ENCODE measurements at places on chromosomes 1 and 21. TPM values are rescaled to one million over a fixed set of nuclear protein-coding genes. Genes with fewer than 3 reads are reported as not detected.

The CLCA1 gene
- not detected for total RNA-seq

- DNase-seq = no peak
- H3K27me3 ChIP-seq = no peaks in the 10 kb centered on the region
- no peak overlapping the region for H3K27ac ChIP-seq
Measured at GRCh38 chr1:68136187-68136586, 85.8 kb upstream of the DIRAS3 start.

DNA sequence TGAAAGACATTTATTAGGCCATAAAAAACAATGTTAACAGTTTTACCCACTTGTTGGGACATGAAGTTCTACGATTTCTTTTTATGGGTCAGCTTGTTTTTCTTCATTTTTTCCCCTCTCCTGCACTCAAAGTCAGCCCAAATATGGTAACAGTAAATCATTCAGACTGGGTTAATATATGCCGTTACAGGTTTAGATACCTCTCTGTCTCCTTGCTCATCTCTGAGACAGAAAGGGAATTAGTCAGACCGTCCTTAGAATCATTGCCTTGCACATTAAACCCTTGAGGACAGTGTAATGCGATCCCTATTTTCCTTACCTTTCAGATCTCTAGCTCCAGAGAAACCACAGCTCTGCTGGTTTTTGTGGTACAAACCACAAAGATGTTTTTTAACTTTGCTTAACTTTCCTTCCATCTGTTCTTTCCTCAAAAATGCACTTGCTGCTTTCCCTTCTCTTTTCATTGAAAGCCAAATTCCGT lies 613.3 kb downstream of the PLPP3 start:
- no peak overlapping the region for H3K27ac ChIP-seq
- DNase-seq = no peak
- H3K4me3 ChIP-seq = no peak overlapping the region
- no peaks in the 10 kb centered on the region for H3K27me3 ChIP-seq
- H3K4me1 ChIP-seq = 0 out of 2 replicates have a peak, but pooled peaks cover 9% of the 10 kb centered on the region

DNA sequence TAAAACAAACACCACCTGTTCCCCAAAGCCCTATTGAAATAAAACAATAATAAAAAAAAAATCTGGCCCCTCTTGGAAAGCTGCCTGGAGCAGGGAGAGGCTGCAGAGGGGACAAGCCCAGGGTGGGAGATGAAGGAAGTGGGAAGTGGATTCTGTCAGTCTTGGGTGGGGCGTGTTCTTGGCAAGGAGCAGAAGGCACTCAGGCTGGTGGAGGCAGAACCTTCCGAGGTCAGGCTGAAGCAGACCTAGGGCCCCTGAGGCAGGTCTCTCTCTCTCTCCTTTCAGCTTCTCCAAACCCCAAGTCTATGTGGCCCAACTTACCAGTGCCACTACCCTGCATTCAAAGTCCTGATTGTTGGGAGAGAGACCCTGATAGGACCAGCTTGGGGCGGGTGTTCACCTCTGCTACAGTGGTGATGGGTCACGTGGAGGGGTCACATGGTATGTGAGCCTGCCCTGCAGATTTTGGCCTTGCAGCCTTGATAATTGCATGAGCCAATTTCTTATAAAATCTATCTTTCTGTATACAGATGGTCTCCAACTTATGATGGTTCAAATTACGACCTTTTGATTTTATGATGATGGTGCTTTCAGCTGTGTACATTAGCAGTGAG lies 145.4 kb upstream of the C1orf174 start:
- H3K27me3 ChIP-seq = peaks cover 85% of the 10 kb centered on the region
- no peaks in the 10 kb centered on the region for H3K4me1 ChIP-seq
- H3K4me3 ChIP-seq = no peak overlapping the region
- DNase-seq = no peak

The IL12RB2 gene
- total RNA-seq = not detected

DNA sequence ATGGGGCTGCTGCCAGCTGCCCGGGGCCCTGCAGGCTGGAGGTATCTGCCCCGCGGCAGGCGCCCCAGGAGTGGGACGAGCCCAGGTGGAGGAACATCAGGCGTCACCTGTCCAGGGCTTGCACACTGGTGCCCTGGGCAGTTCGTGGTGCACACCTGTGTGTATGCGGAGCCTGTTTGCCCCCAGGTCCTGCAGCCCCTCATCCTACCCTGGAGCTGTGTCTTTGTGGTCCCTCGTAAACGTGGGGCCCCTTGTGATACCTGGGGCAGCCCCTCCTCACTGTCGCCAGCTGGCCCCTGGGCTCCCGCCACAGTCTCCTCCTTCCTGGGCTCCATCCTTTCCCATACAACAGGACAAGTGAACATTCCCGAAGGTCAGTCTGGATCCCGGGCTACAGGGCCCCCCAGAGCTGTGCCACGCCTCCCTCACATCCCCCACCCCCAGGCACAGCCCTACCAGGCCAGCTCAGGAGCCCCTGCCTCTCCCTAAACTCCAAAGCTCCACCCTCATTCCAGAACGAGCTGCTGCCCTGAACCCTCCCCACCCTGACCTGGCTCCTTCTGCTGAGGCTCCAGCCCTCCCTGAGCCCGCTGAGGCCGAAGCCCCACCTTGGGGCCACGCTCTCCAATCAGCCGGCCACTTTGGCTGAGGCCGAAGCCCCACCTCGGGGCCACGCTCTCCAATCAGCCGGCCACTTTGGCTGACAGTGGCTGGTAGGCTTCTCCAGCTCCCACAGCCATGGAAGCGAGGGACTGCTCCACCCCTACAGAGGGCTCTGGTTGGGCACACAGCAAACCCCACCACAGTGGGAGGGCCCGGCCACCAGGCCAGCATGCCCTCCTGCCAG lies 42.6 kb downstream of the UBE2G2 start:
- H3K27ac ChIP-seq = no peak overlapping the region
- no peaks in the 10 kb centered on the region for H3K36me3 ChIP-seq
- H3K4me1 ChIP-seq = no peaks in the 10 kb centered on the region
- DNase-seq = no peak

DNA sequence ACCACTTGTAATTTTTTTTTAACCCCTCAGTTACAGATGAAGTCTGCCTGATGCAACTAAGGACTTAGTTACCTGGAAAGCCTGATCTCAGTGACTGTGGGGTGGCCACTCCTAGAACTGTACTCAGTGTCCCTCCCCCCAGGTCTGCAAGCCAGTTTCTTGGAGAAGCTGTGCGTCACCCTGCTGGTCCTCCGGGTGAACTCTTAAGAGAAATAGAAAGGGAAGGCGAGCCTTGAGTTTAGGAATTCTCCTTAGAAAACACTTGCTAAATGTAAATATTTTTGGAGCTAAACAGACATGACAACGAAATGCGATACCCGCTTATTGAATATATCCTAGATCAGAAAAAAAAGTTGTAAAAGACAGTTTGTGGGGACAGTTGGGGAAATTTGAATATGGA lies 730 bp downstream of the SLC16A4 start:
- no peak for DNase-seq
- H3K27ac ChIP-seq = no peak overlapping the region
- H3K4me3 ChIP-seq = no peak overlapping the region
- no peaks in the 10 kb centered on the region for H3K27me3 ChIP-seq
- H3K4me1 ChIP-seq = peaks cover 23% of the 10 kb centered on the region

The DHDDS gene
- 35.4 TPM for total RNA-seq

- H3K4me3 ChIP-seq = no peak within 1 kb of the TSS
- no peak within 1 kb of the TSS for H3K27ac ChIP-seq
- H3K36me3 ChIP-seq = no peaks in the 10 kb centered on the region
- H3K27me3 ChIP-seq = peaks cover 9% of the 10 kb centered on the region
- no peak for DNase-seq
Measured at GRCh38 chr1:12745992-12746323, at the start of gene CFAP107. TSS of gene CFAP107 (plus strand) at chr1:12746200. CDS start at chr1:12746431, 231 bp downstream.

- H3K27me3 ChIP-seq = no peaks in the 10 kb centered on the region
- H3K27ac ChIP-seq = no peak overlapping the region
- peaks cover 50% of the 10 kb centered on the region for H3K4me1 ChIP-seq
- DNase-seq = no peak
- peak overlapping the region; percentile 43 for H3K4me3 ChIP-seq
Measured at GRCh38 chr1:1232796-1233566, 944 bp downstream of the B3GALT6 start.

GRCh38 chr1:214632091-214632490 lies 29.1 kb downstream of the CENPF start:
- H3K27ac ChIP-seq = no peak overlapping the region
- no peaks in the 10 kb centered on the region for H3K4me1 ChIP-seq
- H3K4me3 ChIP-seq = no peak overlapping the region
- peaks cover 20% of the 10 kb centered on the region for H3K36me3 ChIP-seq

The GPR52 gene
- 0.55 TPM for total RNA-seq

GRCh38 chr1:187408212-187409004 lies 579.7 kb downstream of the PLA2G4A start:
- no peaks in the 10 kb centered on the region for H3K36me3 ChIP-seq
- H3K4me3 ChIP-seq = no peak overlapping the region
- no peaks in the 10 kb centered on the region for H3K4me1 ChIP-seq
- DNase-seq = peak; percentile 22
- no peak overlapping the region for H3K27ac ChIP-seq

GRCh38 chr1:88029899-88030298 lies 654.2 kb upstream of the PKN2 start:
- H3K27ac ChIP-seq = no peak overlapping the region
- no peaks in the 10 kb centered on the region for H3K27me3 ChIP-seq
- no peaks in the 10 kb centered on the region for H3K36me3 ChIP-seq
- DNase-seq = no peak
- no peak overlapping the region for H3K4me3 ChIP-seq
- H3K4me1 ChIP-seq = no peaks in the 10 kb centered on the region

The TNFAIP8L2 gene
- not detected for total RNA-seq

DNA sequence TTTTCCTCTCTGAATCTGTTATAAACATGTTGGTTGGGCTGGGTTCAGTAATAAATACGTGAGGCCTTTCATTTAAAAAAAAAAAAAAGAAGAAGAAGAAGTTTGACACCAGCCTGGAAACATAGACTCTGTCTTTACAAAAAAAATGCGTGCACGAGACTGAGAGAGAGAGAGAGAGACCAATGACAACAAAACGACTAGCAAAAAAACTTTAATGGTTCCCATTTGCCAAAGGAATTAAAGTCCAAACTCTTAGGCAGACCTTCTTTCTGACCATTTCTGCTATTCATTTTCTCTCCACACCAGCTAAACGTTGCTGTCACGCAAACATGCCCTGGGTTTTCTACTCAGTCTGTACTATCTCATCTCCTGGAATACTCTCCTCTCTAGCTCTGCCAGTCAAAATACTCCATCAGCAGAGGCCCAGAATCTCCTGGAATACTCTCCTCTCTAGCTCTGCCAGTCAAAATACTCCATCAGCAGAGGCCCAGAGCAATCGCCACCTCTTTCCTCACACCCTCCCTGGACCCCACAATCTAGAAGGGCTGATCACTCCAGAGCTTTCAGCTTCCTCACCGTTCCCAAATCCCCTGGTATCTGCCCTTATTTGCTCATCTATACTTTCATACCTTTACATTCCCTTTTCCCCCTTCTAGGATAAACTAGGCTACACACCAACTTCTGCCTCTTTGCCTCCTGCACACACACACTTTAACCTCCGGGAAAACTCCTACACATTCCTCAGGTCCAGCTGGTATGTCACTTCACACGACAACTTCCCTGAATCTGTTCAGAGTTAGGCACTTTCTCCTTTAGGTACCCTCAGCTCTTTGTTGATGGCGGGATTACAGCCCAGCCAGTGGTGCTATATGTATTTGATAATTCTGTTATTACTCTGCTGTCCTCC lies 100.0 kb downstream of the CDC7 start:
- no peaks in the 10 kb centered on the region for H3K27me3 ChIP-seq
- no peaks in the 10 kb centered on the region for H3K36me3 ChIP-seq
- DNase-seq = no peak
- H3K27ac ChIP-seq = no peak overlapping the region
- no peak overlapping the region for H3K4me3 ChIP-seq

The LCE3D gene
- not detected for total RNA-seq

DNA sequence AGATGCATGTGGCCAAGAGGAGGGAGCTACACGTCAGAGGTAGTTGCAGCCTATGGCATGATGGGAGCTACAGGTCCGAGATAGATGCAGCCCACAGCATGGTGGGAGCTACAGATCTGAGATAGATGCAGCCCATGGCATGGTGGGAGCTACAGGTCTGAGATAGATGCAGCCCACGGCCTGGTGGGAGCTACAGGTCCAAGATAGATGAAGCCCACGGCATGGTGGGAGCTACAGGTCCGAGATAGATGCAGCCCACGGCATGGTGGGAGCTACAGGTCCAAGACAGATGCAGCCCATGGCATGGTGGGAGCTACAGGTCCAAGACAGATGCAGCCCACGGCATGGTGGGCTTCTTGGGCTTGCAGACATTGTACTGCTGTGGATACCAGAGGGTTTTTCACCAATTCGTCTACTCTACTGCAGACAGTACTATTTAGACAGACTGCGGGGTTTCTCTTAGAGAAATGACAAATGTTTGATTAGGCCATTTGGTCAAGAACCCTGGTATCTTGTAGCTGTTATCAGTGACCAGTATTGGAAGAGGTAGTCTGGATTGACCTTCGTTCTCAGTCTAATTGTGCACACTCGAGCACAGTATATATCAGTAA lies 127.4 kb downstream of the DHRS3 start:
- no peak overlapping the region for H3K4me3 ChIP-seq
- H3K4me1 ChIP-seq = peaks cover 44% of the 10 kb centered on the region
- H3K27me3 ChIP-seq = no peaks in the 10 kb centered on the region

- no peak for DNase-seq
- no peak overlapping the region for H3K27ac ChIP-seq
- no peaks in the 10 kb centered on the region for H3K36me3 ChIP-seq
- no peak overlapping the region for H3K4me3 ChIP-seq
- no peaks in the 10 kb centered on the region for H3K27me3 ChIP-seq
Measured at GRCh38 chr1:63804829-63805484, 31.1 kb downstream of the ROR1 start.

DNA sequence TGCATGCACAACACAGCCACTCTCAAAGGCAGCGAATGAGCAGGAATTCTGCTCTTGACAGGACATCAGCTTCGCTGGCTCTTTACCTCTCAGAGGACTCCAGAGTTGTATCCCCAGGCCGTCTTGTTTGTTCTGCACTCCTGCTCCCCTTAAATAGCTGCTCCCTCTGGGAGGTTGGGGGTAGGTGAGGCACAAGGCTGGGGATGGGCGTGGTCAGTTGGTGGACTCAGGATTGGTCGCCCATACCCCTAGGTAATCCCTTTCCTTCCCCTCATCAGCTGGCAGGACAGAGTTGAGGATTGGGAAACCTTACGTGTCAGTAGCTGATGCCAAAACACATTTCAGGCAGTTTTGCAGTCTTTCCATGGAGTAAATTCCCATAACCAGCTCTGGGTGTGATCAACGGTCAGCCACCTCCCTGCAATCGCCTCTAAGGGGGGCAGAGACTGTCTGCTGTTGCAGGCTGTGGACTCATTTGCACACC lies at the start of gene PLA2G2A:
Gene PLA2G2A, minus strand, starts transcription at position 125 of the 484 bp plus-strand sequence. CDS start 845 bp downstream, outside the sequence.
- H3K4me3 ChIP-seq = no peak within 1 kb of the TSS
- H3K27ac ChIP-seq = no peak within 1 kb of the TSS
- no peaks in the 10 kb centered on the region for H3K36me3 ChIP-seq
- DNase-seq = no peak
- H3K27me3 ChIP-seq = no peaks in the 10 kb centered on the region
- H3K4me1 ChIP-seq = no peaks in the 10 kb centered on the region

The G0S2 gene
- total RNA-seq = 2.4 TPM

The PTGS2 gene
- 0.63 TPM for total RNA-seq

The TFF2 gene
- 0.52 TPM for total RNA-seq

The CD84 gene
- not detected for total RNA-seq

- H3K27ac ChIP-seq = no peak overlapping the region
- H3K36me3 ChIP-seq = no peaks in the 10 kb centered on the region
- no peak overlapping the region for H3K4me3 ChIP-seq
- H3K4me1 ChIP-seq = no peaks in the 10 kb centered on the region
- no peak for DNase-seq
Measured at GRCh38 chr1:16067127-16067768, 6.2 kb downstream of the FAM131C start.

GRCh38 chr1:58412071-58412580 lies 134.4 kb downstream of the OMA1 start:
- H3K27me3 ChIP-seq = no peaks in the 10 kb centered on the region
- no peaks in the 10 kb centered on the region for H3K4me1 ChIP-seq
- H3K4me3 ChIP-seq = no peak overlapping the region
- no peak for DNase-seq

Measured in PC-9 (cell line).